ENCODE measurements at places on chromosomes 12 and 14.

- no peak for DNase-seq
Measured at GRCh38 chr14:63432228-63432627, 110.9 kb downstream of the PPP2R5E start.

GRCh38 chr14:31326111-31326510 lies 94.2 kb downstream of the HEATR5A start:
- no peak for DNase-seq

DNA sequence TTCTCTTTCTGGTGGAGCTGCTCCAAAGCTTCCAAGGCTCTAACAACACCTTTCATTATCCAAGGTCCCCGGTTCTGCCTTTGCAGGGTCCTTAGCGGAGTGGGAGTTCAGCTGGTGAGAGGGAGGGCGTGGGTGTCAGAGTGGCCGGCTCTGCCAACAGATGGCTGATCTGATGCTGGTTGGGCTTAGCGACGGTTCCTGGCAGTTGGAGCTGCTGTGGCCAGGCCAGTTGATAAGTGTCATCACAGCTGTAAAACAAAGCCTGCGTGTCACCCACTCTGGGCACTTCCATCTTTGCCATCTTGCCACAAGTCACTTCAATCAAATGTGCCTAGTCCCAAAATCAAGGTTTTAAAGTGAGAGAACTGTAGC lies 36.3 kb downstream of the RIN3 start:
- no peak for DNase-seq

- DNase-seq = no peak
Measured at GRCh38 chr12:32379213-32379612, 20.1 kb upstream of the FGD4 start.

DNA sequence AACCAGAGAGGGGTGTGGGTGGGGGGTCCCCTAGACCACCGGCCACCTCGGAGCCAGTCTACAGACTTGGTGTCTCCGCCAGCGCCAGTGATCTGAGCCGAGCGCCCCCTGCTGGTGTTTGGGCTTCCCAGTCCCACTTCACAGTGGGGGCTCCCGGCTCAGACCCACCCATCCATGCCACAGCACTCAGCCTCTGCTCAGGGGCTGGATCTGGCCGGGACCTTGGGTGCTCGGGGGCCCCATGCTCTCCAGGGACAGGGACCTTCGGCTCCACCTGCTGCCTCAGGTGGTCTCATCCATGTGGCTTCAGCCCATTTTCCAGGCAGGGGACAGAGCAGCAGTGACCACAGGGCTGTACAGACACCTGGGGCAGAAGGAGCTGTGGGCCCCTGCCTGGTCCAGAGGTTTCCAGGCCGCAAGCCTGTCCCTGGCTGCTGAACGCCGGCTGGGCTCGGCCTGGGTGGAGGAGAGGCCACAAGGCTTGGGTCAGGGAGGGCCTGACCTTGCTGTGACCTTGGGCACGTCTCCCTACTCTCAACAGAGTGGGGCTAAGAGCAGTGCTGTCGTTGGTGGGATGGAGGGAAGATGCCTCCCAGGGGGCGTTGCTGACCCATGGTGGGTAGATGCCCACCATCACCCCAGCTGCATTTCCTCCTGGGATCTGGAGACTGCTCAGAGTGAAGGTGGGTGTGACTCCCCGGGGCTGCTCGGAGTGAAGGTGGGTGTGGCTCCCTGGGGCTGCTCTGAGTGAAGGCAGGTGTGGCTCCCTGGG lies 86.3 kb downstream of the KIF26A start:
- peak; percentile 73 for DNase-seq

GRCh38 chr12:96034621-96035282 lies 635 bp downstream of the LTA4H start:
- DNase-seq = peak; percentile 60

DNA sequence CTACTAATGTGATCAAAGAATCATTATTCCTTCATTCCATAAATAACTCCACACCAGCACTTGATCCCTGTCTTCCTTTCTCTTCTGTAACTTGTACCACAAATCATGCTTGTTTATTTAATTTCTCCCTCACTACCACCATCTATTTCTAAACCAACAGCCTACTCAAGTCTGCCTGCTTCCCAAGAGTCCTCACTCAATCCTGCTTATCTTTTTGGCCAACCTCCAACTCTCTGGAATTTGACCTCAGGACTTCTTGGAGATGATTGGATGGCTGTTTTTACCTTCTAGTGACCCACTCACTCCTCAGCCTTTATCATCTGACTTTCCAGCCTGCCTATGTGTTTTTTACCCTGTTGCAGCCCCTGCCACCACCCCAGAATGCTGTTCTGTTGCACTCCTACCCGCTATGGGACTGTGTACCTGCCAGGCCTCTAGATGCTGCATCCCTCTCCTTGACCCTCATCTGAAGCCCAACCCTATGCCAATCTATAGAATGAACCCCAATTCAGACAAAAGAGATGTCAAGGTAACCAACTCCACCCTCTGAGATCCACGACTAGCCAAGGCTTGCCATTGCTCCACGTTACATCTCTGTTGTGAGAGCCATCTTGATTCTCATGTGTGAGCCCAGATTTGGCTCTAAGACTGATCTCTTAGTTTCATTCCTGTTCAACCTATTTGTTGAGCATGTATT lies 150.2 kb upstream of the PLEKHG7 start:
- DNase-seq = no peak

GRCh38 chr12:122137229-122137628 lies 36.8 kb downstream of the IL31 start:
- DNase-seq = peak; percentile 79

DNA sequence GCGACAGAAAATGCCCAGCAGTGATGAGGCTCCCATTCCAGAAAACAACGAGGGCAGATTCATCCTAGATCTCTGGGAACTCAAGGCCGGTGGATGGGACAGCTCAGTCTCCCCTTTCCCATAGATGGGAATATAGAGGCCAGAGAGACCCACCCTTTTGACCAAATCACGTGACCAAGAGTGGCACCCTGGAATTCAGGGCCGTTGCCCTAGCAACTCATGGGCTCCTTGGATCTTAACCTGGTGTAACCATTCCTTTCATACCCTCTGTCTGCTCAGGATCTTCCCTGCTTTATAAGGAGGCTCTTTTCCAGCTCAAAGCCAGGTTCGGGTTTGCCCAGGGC lies 8.4 kb upstream of the LRTM2 start:
- no peak for DNase-seq

DNA sequence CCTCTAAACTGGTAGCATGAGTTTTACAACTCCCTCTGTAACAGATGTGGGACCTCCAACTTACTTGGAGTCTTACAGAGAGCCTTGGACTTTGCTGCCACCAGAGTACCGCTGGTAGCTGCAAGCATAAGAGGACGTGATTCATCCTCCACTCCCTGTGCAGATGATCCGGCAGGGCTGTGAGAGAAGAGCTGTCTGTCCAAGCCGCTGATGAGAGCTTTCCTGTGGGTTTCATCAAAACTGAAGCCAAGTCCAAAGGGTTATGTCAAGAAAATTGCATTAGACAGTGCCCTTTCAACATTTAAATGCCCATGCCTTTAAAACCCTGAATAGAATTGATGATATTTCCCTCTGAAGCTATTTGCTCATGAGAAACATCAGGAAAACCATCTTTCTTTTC lies 85.8 kb downstream of the LLPH start:
- no peak for DNase-seq

DNA sequence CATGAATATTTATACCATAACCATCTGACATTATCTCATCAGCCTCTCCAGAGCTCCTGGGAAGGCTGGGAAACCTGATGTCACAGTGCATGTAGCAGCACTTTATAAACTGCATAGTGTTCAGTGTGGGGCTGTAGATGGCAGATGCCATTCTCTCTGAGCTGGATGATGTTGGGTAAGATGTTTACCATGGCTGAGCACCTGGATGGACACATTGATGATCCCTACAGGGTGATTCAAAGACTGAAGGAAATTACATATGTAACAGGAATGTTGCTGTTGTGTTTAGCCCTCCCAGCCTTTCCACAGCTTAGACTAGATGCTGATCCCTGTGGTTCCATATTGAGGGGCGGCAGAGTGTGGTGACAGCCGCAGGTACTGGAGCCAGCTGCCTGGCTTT lies 37.4 kb downstream of the IFT43 start:
- DNase-seq = no peak

GRCh38 chr12:111440631-111441030 lies 34.9 kb downstream of the SH2B3 start:
- DNase-seq = no peak

- DNase-seq = no peak
Measured at GRCh38 chr14:21528381-21529348, 2.5 kb upstream of the SALL2 start.

DNA sequence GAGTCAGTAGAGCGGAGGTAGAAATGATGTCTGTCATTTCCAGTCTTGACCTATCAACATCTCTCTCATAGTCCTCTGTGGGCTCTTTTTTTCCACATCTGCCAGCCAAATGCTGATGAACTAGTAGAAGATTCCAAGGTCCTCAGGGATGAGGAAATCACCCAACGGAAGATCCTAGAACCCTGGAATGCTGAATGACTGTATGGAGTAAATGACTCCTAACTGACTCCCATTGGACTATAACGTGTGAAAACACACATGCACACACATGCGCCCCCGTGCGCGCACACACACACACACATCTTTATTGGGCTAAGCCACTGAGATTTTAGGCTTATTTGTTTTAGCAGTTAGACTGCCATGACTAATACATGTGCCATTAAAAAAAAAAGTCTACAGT lies 159.2 kb downstream of the MYRFL start:
- DNase-seq = no peak

DNA sequence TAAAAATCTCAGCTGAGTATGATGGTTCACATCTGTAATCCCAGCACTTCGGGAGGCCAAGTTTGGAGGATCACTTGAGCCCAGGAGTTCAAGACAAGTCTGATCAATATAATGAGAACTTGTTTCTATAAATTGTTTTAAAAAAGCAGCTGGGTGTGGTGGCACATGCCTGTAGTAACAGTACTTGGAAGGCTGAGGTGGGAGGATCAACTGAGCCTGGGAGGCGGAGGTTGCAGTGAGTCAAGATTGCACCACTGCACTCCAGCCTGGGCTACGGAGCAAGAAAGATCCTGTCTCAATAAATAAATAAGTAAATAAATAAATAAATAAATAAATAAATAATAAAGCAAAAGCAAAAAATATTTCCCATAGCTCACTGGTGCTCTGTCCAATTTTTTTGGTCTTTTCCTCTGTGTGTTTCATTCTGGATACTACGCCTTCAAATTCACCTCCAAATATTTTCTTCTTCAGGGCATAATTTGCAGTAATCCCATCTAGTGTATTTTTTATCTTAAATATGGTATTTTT lies 32.7 kb upstream of the SNX6 start:
- no peak for DNase-seq

GRCh38 chr12:26247873-26248272 lies 52.5 kb downstream of the SSPN start:
- DNase-seq = no peak

DNA sequence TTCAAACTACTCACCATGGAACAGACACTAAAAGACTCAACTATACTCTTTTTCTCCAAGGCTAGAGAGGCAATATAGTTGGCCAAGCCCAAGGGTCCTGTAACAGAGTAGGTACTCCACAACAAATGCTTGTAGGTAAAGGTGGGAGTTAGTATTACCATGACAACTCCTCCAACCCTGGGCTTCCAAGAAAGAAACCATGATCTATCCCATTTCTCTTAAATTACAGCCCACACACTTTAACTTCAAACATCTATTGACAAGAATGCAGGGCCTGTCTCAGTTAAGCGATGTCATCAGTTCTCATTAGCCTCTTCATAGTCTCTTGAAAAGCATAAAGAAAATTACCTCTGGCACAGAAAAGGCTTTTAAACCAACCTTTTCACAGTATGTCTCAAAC lies 25.0 kb downstream of the ERH start:
- DNase-seq = no peak

DNA sequence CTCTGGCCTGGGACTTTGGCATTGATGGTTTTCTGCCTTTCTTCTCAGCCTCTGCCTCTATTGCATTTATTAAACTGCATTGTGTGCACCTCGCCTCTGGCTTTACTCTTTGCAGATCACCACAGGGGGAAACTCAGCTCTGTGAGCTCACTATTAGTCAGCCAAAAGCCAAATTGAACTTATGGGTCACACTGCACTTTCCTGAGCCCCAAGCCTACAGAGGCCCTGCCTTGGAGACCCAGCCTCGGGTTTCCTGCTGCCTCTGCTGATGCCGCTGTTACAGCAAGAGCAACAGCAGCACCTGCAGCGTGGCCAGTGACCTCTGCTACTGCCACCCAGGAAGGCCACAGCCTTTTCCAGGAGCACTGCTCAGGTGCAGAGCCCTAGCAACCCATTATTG lies 122.5 kb downstream of the DAD1 start:
- DNase-seq = peak; percentile 20

GRCh38 chr12:108638997-108639822 lies 5.5 kb upstream of the SELPLG start:
- no peak for DNase-seq

GRCh38 chr12:124759841-124760503 lies 103.7 kb downstream of the SCARB1 start:
- no peak for DNase-seq

GRCh38 chr14:101843665-101844064 lies 82.2 kb downstream of the PPP2R5C start:
- no peak for DNase-seq

Measured in neural progenitor cell (in vitro differentiated cells).